Left kidney (tissue), 8 donors: ENCODE measurements at places on chromosomes 6 and 20. TPM values are rescaled to one million over a fixed set of nuclear protein-coding genes. Genes with fewer than 3 reads are reported as not detected.
A peak's percentile ranks its signal among the peaks of the same experiment; 100 is the strongest.

The C6orf163 gene
- polyA plus RNA-seq: 7.8 TPM

GRCh38 chr20:15162079-15162647 lies 824.8 kb upstream of the FLRT3 start:
- no peak for DNase-seq

The TRIM15 gene
- 0.08 TPM for polyA plus RNA-seq

DNA sequence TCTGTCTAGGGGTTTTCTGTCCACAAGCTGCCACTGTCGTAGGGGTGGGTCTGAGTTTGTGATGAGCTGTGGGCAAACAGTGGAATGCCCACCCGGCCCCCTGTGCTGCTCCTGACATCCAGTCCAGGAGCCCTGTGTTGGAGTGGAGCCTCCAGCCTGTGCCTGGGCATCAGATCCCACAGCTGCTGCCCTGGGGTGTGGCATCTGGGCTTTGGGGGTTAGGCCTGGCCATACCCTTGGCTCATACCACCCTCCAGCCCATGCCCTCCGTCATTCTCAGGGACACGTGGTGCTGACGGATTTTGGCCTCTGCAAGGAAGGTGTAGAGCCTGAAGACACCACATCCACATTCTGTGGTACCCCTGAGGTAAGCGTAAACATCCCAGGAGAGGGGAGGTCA lies 12.9 kb downstream of the SGK2 start:
- no peak for DNase-seq

The CRISP2 gene
- 0.20 TPM for polyA plus RNA-seq

The BTN3A1 gene
- 29.8 TPM for polyA plus RNA-seq

The ASF1A gene
- 41.0 TPM for polyA plus RNA-seq

DNA sequence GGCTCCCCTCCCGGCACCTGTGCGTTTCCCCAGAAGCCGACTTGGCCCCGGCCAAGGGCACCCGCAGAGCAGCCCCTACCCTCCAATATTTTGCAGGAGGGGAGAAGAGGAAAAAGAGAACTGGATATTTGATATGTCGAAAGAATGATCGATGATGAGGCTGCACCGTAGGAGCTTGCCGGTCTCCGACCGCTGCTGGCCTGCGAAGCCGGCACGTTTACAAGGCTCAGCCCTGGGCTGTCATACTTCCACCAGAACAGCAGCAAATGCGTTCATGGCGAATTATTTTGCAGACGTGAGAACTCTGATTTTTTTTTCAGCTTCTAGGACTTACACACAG lies 296.7 kb downstream of the TFAP2C start:
- DNase-seq: peak; percentile 20

GRCh38 chr6:109485266-109485935 lies 2.4 kb upstream of the ZBTB24 start:
- no peak for DNase-seq

- no peak for DNase-seq
Measured at GRCh38 chr6:79898076-79898475, 49.3 kb downstream of the ELOVL4 start.
